ENCODE measurements at places on chromosomes 3 and 15.

DNA sequence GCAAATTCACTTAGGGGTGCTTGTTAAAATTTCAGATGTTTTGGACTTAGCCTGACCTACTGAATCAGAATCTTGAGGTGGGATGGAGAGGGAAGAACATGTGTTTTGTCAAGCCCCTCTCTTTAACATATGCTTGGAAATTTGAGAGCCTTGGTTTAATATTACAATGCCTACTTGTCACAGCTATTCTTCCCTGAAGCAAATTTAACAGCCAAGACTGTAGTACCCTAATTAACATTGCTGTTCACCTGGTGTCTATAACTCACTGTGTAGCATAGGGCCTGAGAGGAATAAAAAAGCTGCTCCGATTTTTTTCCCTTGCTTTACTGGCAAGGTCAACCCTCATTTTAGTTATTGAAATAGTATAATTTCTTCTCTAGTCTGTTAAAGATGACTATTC lies 880.1 kb downstream of the CADM2 start:
- DNase-seq: no peak

GRCh38 chr15:69536726-69537512 lies 84.3 kb downstream of the RPLP1 start:
- no peak for DNase-seq

DNA sequence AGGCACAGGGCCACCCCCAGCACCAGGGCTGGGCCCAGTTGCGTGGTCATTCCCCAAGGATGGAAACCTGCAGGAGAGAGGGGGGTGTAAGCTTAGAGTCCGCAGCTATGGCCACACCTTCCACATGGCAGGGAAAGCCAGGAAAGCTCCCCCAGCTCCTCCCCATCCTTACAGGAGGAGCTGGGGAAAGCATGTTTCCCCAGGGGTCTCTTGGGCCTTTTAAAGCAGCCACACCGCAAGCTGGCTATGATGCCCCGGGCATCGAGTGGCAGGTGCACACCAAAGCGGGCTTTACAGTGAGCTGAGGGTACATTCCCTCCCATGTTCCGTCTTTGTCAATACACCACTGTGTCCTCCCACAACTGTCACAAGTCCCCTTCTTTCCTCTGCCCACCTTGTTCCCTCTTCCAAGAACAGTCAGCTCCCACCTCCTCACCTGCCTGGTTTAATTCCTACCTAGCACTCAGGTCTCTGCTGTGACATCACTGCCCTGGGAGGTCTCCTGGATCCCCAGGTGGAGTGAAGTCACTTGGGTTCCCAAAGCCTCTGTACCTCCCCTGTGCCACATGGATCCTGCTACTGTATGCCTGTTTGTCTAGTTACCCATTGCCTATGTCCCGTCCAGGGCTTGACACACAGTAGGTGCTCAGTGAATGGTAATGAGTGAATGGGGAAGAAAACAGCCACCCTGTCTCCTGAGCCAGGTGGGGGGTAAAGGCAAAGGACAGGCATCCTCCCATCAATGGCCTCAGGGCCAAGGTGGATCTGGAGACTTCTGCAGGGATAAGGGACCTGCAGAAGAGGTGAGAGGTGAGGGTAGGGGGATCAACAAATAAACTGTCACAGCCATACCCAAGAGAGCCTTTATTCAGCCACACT lies 3.4 kb downstream of the HYAL3 start:
- no peak for DNase-seq

DNA sequence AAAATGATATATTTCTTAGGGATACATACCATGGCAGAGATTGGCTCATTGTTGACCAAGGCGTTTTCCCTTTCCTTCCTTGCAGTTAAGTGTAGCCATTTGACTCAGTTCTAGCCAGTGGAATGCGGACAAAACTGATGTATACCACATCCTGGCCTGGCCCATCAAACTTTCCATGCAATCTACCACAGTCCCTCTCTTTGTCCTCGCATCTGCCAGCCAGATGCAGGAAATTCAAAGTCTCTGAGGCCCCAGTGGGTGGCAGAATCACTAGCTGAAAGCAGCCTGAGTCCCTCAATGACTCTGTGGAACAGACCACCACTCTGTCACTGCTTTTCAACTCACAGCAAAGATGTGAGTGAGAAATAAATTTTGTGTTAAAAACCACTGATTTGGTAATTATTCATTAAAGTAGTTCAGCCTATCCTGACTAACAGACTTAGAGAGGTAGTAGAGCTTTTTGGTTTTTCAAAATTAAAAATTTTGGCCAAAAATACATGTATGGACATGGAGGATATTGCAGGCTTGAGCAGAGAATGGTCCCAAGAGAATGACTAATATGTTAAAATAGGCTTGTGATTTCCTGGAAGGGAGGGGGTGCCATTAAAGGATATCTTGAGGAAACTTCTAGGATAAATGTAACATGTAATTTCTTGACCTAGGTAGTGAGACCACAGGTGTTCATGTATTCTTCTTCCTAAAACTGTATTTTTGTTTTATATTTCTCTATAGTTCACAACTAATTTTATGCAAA lies 10.9 kb downstream of the LRRFIP2 start:
- DNase-seq: no peak

- DNase-seq: no peak
These were observed 29.7 kb upstream of the SLMAP start for GRCh38 chr3:57726397-57726796.

DNA sequence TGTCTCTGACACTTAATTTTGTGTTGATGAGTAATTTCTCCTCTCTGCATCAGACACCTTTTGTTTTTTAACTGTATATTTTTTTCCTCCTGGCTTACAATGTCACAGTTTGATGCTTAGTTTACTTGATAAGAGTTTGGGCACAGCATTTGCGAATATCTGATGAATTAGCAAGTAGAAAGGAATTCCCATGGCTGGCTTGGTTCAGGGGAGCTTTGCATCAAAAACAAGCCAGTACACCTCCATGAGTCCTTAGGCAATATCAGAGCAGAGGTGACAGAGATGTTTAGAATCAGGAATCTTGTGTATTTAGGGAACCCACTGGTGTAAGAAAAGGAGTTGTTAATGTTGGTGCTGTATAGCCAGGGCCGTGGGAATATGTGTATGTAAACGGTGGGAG lies 9.3 kb downstream of the ARHGEF26 start:
- DNase-seq: no peak

Measured in CD4-positive, alpha-beta T cell treated with Interleukin-17A for 1 hour (primary cell).